ENCODE measurements at places on chromosomes 3 and 15. TPM values are rescaled to one million over a fixed set of nuclear protein-coding genes. Genes with fewer than 3 reads are reported as not detected.

- DNase-seq, result no peak
Observed at GRCh38 chr3:112847692-112848091, 1.0 kb upstream of the CD200R1L start.

DNA sequence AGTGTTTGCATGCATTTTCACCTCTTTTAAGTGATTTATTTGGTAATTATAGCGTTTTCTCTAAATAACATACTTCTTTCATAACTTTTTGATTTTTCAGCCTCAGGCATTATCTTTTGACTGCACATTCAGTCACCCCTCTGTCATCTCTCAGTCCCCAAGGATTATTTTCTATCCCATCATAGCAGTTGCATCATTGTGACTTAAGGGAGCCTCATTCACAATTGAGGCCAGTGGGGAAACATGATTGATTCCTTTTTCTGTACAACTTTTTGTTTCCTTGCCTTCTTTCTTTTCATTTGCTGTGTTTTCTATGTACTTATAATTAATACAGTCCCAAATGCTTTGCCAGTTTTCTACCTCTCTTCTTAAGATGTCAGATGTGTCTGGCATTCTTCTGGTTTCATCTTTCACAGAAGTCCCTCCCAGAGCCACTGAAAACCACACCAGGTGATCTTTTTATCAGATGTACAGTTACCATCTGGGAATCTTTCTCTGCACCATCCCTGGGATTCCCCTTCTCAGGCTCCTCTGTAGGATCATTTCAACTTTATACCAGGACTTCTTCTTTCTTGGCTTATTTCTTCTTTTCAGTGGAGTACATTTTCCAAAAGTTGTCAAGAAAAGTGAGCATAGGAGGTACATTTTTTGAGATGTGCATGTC lies 151.4 kb downstream of the RAP2B start:
- DNase-seq, result no peak

GRCh38 chr15:29454506-29454905 lies 184.9 kb upstream of the NSMCE3 start:
- no peak for DNase-seq

DNA sequence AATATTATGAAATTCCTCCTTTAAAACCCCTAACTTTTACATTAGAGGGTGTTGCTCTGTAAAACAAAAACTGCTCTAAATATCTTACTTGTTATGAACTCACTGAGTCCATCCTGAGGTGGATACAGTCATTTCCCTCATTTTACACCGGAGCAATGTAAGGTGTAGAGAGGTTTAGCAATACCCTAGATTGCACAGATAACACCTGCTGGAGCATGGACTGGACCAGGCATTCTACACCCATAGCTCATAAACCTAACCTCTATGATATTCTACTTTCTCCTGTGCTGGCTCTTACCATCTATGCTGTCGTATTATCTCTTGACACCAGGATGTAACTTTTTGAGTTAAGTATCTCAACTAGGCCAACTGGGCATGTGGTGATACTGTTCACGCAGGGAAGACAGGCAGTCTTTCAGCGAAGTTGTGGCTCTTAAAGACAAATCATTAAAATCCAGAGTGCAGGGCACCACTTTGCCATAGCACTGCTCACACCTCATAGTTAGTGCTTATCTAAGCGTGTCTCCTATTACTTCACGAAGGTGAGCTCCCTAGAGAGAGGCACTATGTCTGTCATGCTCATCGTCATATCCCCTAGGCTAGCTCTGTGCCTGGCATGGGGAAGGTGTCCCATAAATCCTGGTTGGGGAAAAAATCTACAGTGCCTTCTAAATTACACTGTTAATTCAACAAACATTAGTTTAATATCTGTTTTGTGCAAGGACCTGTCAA lies 100.1 kb upstream of the SLC2A2 start:
- DNase-seq, result no peak

DNA sequence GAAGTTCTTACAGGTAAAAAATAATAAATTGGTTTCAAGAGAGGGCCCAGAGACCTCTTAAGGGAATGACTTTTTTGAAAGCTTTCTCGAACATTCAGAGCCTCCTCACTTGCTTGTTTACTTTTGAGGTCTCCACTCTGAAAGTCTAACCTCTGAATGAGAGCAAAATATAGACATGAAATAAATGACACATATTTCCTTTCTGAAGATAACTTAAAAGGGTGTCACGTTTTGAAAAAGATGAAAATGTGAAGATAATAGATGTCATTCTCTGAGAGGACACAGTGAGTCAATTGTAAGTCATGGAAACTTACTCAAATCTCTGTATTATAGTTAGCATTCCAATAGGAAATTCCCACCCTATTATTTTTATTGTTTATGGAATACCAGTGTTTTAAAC lies 44.6 kb downstream of the HACD2 start:
- DNase-seq, result no peak

Gene MYL3
- not detected for total RNA-seq
